ENCODE measurements at places on chromosomes 4 and X.

DNA sequence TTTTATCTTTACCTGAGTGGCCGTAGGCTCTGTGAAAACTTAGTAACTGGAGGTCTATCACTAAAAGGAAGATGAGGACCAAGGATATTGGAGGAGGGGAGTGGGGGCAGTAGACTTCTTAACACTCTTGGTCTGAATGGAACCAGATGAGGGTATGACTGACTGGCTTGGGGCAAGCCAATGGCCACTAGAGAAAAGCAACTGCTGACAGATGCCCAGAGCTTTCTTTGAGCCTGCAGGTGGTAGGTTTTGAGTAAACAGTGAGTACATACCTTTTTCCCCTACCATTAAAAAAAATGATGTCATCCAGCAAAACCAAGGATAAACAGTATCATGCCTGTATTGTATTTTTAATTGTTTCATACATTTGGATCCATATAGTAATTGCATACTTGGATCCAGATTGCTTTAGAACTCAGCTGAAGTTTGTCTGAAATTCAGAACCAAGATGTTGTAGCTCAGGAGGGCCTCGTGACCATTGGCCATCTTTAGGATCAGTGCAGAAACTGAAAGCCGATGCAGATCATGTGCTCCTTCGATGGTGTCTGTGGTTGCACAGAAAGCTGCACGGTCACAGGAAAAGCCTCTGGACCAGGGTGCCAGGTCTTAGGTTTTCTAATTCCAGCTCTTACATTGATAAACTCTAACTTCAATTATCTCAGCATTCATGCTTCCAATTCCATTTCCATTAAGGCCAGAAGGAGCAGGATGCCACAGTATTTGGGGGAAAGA, 131.0 kb downstream of the PDGFRA start:
- DNase-seq = no peak

- DNase-seq = no peak
Observed at GRCh38 chr4:7708981-7709380, 230.7 kb downstream of the AFAP1 start.

- no peak for DNase-seq
Observed at GRCh38 chrX:150483356-150483985, 85.0 kb upstream of the MTM1 start.

DNA sequence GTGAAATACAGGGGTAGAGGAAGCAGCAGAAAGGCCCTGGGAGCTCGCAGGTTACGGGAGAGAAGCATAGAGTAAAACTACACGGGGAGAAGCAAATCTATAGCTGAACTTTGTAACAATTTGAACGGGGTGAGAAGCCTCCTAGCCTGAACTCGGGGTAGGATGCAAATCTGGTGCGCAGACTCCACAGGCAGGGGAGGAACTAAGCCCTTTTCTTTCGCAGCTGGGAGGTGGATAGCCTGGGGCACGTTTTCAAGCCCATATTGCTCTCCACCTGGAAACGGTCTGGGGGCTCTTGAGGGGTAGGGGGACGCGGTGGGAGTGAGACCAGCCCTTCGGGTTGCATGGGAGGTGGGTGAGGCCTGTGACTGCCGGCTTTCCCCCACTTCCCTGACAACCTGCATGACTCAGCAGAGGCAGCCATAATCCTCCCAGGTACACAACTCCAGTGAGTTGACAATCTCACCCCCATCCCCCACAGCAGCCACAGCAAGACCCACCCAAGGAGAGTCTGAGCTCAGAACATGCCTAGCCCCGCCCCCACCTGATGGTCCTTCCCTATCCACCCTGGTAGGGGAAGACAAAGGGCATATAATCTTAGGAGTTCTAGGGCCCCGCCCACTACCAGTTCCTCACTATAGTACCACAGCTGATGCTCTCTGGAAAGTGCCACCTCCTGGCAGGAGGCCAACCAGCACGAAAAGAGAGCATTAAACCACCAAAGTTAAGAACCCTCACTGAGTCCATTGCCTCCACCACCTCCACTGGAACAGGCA, 29.9 kb downstream of the SOWAHB start:
- DNase-seq = peak; percentile 9

DNA sequence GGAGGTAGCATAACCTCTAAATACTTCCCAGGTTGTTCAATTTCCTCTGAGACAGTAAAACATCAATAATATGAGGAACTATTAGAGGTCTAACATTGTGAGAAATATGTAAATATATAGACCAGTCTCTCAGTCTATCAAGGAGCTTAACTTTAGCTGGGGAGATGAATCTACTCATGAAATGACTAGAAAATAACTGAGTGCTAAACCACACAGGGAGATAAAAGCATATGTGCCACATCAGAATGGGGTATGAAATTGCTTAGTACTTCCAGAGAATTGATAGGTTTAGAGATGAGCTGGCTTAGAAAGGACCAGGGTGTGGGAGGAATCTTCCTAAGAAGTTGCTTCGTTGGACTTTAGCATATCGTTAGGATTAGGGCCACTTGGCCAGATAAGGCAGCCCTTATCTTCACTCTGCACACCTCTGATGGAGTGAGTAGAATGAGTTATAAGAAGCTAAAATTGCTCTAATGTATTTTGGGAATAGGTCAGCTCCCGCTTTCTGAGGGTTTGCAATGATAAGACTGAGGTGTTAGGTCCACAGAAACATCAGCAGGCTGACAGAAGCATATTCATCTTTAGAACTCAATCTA, 299.2 kb downstream of the UNC5C start:
- DNase-seq = no peak
